ENCODE measurements at places on chromosomes 1 and 21.
A peak's percentile ranks its signal among the peaks of the same experiment; 100 is the strongest.

DNA sequence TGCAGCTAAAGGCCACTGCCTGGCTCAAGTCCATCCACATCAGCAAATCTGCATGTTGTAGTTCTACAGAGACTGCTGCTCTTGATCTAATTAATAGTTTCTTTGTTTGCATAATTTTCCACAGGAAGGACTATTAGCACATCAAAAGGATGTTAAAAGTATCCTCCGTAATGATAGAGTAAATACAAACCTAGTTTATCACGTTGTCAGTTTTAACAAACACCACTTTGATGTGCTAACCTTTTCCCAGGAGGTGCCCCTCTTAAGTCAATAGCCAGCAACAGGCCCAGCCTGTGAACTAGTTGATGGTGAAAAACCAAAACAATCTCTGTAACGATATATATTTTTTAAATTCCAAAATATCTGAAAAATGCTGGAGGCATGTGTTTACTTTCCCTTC, 64.2 kb upstream of the SLC22A15 start:
- no peak for DNase-seq

- DNase-seq: no peak
Measured at GRCh38 chr21:21929789-21930188, 931.6 kb downstream of the NCAM2 start.

GRCh38 chr21:26130249-26130881, 40.2 kb downstream of the APP start:
- no peak for DNase-seq

DNA sequence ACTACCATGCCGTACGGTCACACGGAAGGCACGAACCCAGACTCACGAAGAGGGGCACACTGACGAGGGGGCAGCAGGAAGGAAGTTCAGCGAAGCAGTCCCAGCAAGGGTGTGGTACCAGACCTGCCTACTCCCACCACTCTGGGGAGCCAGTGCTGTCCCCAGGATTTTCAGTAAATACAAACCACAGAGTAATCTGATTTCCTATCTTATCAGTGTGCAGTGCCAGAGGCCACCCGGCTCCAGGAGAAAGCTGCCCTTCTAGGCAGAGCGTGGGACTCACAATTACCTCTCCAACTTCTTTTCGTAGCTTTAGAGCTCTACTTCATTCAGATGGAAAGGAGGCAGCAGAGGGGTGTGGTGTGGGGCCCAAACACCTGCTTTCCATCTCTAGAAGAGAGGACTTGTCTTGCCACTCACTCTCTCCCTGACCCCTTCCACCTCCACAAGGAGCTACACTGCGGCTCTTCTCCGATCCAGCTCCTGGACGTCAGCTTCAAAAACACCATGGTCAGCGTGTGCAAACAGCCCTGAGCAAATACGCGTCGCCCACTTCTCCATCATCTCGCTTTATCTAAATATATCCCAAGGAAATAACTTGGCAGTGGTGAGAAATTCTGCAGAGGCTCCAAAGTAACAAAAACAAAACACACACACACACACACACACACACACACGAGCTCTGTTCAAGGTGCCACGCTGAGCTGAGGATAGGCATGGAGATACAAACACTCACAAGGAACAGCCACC, 98.5 kb downstream of the MRPL37 start:
- DNase-seq: no peak

DNA sequence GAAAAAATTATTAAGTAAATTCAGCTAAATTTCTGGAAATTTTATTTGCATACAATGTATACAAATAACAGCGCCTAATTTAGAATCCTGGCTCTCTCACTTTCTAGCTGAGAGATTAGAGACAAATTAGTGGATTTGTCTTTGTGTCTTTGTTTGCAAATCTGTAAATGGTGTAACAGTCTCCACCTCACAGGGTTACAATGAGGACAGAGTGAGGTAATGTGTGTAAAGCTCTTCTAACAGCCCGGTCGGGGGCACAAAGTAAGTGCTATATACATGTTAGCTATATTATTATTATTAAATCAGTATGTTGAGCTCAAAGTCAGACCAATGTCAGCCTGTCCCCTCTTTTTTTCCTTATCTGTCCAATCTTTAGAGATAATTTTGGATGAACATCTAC, 5.0 kb upstream of the ADAMTSL4 start:
- no peak for DNase-seq

- no peak for DNase-seq
Measured at GRCh38 chr21:43369596-43370090, 57.3 kb downstream of the SIK1 start.

- DNase-seq: no peak
Measured at GRCh38 chr21:32099812-32100416, 178.9 kb downstream of the MIS18A start.

- no peak for DNase-seq
Measured at GRCh38 chr1:179747611-179748010, 4.5 kb downstream of the FAM163A start.

DNA sequence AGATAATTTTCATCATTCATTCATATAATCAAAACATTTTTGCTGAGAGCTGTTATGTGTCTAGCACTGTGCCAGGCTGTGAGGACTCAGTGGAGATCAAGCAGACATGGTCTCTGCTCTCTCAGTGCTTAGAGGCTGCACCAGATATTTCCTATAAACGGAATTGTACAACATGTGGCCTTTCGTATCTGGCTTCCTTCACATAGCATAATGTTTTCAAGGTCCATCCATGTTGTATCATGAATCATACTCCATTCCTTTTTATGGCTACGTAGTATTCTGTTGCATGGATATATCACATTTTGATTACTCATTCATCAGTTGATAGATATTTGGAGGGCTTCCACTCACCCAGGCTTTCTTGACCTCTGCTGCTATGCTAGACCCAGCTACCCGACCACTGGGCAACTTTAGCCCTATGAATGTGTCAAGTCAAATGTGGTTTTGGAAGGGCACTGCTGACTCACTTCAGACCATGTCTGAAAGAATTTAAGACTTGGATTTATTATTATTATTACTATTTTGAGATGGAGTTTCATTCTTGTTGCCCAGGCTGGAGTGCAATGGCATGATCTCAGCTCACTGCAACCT, 18.5 kb downstream of the NCF2 start:
- no peak for DNase-seq

DNA sequence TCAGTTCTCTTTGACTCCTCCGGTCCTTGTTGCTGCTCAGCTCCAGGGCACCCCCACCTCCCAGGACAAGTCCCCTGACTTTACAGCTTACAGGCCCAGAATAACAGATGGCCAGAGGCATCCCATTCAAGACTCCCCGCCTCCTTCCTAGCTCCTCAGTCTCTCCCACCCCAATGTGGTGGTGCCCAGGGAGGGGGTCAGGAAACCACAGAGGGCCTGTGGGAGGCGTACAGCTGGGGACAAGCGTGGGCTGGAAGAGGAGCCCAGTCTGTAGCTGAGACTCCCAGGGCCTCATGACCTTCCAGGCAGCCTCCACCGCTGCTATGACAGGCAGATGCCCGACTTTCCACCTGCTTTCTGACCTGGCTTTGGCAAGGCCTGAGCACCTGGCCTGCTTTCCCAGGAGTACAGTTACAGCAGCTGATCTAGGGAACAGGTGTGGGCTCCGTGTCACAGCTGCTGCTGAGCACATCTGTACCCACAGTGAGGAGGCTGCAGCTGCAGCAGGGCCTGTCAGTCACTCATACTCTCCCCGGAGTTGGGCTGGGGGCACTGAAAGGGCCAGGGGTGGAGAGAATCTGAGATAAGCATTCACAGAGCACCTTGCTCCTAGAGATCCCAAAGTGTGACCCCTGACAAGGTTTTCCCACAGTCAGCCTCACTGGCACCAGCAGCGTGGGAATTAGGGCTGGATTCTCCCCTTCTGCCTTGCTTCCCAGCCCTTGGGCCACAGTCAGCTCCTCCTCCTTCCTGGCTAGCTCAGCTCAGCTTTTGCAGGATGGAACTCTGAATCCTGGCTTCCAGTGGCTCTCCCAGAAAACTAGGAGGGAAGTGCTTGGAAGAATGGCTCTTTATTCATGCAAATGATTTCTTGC, 7.1 kb upstream of the NAV1 start:
- peak; percentile 72 for DNase-seq

DNA sequence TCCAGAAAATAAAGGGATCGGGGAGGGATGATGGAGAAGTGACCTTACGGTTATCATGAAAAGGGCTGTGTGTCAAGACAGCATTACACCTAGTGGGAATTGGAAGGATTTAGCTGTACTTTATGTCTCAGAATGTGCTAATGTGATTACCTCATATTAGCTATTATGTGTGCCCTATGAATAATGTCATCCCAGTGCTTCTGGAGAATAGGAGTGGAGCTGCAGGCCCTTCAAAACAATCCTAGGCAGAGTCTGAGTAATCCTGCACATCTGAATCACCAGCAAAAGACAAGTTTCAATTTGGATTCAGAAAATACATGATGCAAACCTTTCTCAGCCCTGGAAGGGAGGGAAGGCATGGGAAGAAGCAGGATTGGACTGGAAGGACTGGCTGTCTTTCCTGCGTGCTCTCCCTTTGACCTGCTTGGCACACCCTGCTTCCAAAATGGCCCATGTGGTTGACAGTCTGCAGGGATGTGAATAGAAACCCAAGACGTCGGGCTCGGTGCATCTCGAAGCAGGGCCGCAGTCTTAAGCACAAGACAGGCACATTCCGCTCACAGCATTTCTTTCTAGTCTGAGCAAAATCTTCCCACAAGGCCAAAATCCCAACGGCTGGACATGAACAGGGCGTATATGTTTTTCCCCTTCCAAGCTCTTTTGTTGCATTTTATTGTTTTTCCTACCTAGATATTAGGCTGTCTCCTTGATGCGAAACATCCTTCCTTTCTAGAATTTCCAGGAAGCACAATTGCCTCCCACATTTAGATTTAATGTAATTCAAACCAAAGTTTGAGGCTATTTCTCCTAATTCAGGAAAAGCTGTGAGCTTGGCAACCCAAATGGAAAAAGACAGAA, 54.3 kb upstream of the TARBP1 start:
- DNase-seq: no peak

- DNase-seq: no peak
Measured at GRCh38 chr1:83547901-83548300, 451.0 kb downstream of the TTLL7 start.

DNA sequence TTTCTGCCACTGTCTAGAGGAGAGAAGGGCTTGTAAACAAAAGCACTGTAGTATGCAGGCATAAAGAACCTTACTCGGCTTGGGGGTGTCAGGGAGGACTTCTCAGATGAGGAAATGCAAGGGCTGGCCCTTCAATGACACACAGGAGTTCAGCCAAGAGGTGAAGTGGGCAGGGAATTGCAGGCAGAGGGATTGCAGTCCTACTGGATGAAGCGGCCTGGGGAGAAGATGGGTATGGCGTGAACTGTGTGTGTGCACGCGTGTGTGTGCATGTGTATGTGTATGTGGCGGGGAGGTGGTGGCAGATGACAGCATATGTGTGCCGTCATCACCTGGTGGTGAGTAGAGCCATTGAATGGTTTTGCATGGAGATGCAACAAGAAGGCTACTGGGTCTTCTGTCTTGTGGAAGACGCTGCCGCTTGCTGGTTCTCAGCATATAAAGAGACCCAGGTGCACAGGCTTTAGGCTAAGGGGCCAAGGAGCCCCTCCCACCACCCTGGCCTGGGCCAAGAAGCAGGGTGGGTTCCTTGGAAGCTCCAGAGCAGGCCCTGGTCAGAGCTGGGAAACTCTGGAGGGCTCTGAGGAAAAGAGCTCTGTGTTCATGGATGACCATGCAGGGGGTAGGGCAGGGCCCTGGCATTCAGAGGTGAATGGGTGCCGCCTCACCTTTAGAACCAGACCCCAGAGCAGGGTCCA, 4.1 kb upstream of the EPS8L3 start:
- no peak for DNase-seq

GRCh38 chr1:205777994-205778393, 2.7 kb upstream of the RAB29 start:
- no peak for DNase-seq

DNA sequence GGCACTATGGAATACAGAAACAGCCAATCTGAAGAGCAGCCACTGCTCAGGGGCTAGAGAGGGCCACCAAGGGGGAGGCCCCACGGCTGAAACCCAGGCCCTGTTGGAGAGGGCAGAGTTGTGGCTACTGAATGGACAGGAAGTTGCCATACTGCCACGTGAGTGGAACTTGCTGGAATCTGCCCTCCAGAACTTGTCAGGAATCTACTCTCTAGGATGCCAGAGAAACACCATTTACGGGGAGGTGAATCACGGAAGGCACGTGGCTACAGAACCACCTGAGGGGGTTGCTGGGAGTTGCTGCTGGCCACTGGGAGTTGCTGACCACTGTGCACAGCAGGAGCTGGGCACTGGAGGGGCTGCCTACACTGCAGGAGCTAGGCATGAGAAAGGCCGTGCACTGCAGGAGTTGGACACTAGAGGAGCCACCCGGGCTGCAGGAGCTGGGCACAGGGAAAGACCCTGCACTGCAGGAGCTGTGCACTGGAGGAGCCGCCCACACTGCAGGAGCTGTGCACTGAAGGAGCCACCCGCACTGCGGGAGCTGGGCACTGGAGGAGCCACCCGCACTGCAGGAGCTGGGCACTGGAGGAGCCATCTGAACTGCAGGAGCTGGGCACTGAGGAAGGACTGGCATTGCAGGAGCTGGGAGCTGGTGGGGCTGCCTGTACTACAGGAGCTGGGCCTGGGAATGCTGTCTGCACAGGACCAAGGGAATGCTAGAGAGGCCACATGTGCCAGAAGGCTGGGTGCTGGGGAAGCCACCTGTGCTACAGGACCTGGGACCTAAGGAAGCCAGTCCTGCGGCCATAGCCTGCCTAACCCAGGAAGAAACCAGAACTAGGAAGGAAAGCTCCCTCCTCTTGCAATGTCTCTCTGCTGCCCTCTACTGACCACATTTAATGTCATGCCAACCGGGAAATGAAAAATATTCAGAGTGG, 343.4 kb downstream of the MATN1 start:
- peak; percentile 84 for DNase-seq

GRCh38 chr1:225626698-225627097, 26.2 kb downstream of the ENAH start:
- DNase-seq: no peak

DNA sequence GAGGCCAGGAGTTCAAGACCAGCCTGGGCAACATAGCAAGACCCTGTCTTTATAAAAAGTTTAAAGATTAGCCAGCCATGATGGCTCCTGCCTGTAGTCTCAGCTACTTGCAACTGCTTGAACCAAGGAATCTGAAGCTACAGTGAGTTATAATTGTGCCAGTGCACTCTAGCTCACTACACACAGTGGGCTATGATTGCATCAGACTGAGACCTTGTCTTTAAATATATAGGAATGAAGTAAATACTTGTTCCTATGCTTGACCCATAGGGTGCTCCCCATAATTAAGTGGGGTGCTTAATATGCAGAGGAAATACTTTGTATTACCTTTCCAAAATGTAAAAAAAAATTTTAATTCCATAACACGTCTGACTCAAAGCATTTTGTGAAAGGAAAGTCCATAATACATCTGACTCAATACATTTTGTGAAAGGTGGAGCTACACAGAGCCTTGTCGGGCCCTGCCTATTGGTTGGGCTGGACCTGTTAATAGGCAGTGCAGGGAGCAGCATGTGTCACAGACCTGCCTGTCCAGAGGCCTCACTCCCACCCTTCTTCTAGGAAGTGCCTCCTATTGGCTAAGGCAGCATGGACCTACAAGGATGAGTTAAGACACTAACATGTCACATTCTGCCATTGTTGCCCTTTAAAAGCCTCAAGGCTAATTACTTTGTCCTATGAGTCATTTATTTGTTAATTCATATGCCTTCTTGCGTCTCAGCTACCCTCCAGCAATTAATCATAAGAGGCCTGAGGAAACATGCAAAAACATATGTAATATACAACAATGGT, 33.6 kb downstream of the CD58 start:
- DNase-seq: no peak
